ENCODE measurements at places on chromosomes 3 and 15. TPM values are rescaled to one million over a fixed set of nuclear protein-coding genes. Genes with fewer than 3 reads are reported as not detected.

Gene RTP3
- not detected for total RNA-seq

Gene SUSD5
- 3.3 TPM for total RNA-seq

Gene GJD2
- total RNA-seq = not detected

Gene PODXL2
- 8.4 TPM for total RNA-seq

Gene MCTP2
- 14.2 TPM for total RNA-seq

Gene CNTN4
- total RNA-seq = 24.4 TPM

Gene HACD2
- total RNA-seq = 37.1 TPM

GRCh38 chr3:171415070-171415469, 45.1 kb downstream of the TNIK start:
- no peak for DNase-seq

GRCh38 chr3:65811892-65812291, 226.8 kb downstream of the MAGI1 start:
- DNase-seq = no peak

- no peak for DNase-seq
Observed at GRCh38 chr3:81434161-81434560, 327.3 kb downstream of the GBE1 start.

GRCh38 chr3:186385856-186386602, 24.0 kb upstream of the DGKG start:
- no peak for DNase-seq

- no peak for DNase-seq
Observed at GRCh38 chr3:29152379-29152778, 128.5 kb upstream of the RBMS3 start.

- peak; percentile 69 for DNase-seq
Observed at GRCh38 chr15:54577476-54578250, 599.4 kb downstream of the UNC13C start.

- no peak for DNase-seq
Observed at GRCh38 chr3:47950453-47951169, 65.6 kb downstream of the MAP4 start.

GRCh38 chr15:71448688-71449114, 333.4 kb downstream of the THSD4 start:
- DNase-seq = peak; percentile 63

DNA sequence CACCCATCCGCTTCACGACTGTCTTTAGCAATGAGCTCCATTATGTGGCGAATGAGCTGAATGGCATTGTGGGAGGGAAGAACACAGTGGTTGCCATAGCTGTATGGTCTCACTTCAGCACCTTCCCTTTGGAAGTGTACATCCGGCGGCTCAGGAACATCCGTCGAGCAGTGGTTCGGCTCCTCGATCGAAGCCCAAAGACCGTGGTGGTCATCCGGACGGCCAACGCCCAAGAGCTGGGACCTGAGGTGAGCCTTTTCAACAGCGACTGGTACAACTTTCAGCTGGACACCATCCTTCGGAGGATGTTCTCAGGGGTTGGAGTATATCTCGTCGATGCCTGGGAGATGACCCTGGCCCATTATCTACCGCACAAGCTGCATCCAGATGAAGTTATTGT, 27.8 kb upstream of the NFKBIZ start:
- no peak for DNase-seq

DNA sequence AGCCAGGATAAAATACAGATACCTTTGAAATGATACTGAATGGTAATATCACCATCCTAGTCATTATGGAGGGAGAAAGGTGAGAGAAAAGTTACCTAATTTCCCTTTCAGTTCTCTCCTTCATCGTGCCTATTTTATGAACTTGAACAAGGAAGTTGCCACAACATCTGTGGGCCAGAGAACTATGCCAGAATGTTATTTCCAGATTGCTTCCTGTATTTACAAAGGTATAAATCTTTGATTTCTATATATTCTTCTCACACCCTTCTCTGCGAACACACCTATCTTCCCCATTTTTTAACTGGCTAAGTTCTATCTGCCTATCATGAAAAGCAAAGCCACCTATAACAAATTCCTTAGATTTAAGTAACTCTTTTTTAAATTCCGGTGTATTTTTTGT, 163.6 kb upstream of the GRM7 start:
- DNase-seq = no peak

GRCh38 chr15:73956743-73957135, 30.5 kb downstream of the LOXL1 start:
- DNase-seq = no peak

- no peak for DNase-seq
Observed at GRCh38 chr15:78810362-78811123, 721 bp downstream of the ADAMTS7 start.

GRCh38 chr3:36165509-36166290, 214.6 kb upstream of the STAC start:
- no peak for DNase-seq

DNA sequence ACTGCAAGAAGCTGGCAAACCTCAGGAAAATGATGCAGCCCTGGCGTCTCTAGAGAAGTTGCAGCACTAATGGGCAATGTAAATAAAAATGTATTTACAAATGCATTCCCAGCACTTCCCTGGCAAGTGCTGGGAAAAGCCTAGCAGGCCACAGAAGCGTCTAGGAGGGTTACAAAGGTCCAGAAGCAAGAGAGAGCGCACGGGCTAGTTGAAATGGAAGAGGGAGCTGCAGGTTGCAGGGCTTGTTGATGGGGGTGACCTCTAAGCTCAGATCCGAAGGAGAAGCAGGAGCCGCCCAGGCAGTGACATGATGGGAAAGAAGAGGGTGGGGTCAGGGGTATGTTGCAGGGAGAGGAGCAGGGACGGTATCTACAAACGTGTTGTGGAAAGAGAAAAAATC, 2.7 kb upstream of the KNL1 start:
- DNase-seq = no peak

GRCh38 chr3:56860939-56861338, 59.2 kb upstream of the ARHGEF3 start:
- no peak for DNase-seq

- DNase-seq = no peak
Observed at GRCh38 chr3:120029749-120030148, 64.5 kb downstream of the GSK3B start.

DNA sequence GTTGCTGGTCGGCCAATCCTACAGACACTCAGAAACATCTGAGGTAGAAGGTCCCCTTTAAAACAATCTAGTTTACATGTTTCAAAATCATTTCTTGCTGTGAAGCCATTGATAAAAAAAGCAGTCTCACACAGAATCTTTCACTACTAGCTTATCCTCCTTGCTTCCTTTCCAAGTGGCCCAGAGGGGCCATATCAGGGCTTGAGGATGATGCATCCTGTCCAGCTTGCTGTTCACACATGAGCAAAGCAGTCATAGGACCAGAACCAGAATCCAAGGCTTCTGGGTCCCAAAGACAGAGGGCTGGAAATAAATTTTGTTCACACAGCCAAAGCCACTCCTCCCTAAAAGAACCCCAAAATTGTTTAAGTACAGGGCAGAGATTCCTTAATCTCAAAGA, 9.2 kb upstream of the LYZL4 start:
- no peak for DNase-seq

- peak; percentile 33 for DNase-seq
Observed at GRCh38 chr3:141402476-141403171, 34.3 kb downstream of the ZBTB38 start.

All from skin of body (tissue), 3 donors.